ENCODE measurements at places on chromosomes 1 and 21. TPM values are rescaled to one million over a fixed set of nuclear protein-coding genes. Genes with fewer than 3 reads are reported as not detected.

DNA sequence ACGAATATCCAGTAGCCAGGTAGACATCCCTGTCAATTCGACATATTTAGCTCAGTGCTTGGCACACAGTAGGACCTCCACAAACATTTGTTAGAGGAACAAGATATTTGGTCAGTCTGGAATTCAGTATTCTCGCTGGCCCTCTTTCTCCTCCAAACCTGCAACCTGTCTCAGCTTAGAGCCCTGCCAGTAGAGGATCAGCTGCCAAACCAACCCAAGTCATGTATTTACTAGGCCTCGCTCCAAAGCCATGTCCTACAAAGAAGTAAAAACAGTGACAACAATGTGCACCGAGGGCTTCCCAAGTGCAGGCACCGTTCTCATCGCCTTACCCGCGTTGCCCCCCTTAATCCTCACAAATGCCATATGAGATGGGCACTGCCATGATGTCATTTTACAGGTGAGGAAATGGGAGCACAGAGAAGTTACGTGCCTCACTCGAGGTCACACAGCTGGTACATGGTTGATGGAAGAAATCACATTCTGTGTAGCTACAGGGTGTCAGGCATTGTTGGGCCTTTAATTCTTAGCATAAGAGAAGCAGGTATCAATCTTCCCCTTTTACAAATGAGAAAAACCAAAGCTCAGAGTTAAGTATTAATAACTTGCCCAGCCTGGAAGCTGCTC, 26.0 kb upstream of the CDCA8 start:
- no peak for DNase-seq

- no peak for DNase-seq
Measured at GRCh38 chr1:60622486-60622885, 459.9 kb upstream of the NFIA start.

MSH4 gene
- 0.01 TPM for polyA plus RNA-seq

SH2D5 gene
- 1.2 TPM for polyA plus RNA-seq

- DNase-seq = no peak
Measured at GRCh38 chr1:245276445-245276844, 121.7 kb downstream of the KIF26B start.

DNA sequence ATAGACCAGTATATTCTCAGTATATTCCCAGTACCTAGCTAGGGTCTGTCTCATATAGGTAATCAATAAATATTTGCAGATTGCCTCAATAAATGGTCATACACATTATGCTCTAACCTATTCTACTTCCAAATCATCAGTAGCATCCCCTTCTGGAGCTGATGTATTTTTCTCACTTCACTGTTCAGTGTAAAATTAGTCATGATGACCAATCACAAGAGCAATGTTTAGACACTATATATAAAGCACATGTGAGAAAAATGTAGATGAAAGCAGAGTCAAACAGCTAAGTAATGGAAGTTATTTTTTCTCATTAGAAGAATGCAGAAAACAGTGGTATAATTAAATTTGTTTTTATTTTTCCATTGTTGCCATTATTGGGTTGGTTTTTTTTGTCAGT, 34.7 kb downstream of the EPRS1 start:
- no peak for DNase-seq

ELOVL1 gene
- polyA plus RNA-seq = 77.4 TPM

DNA sequence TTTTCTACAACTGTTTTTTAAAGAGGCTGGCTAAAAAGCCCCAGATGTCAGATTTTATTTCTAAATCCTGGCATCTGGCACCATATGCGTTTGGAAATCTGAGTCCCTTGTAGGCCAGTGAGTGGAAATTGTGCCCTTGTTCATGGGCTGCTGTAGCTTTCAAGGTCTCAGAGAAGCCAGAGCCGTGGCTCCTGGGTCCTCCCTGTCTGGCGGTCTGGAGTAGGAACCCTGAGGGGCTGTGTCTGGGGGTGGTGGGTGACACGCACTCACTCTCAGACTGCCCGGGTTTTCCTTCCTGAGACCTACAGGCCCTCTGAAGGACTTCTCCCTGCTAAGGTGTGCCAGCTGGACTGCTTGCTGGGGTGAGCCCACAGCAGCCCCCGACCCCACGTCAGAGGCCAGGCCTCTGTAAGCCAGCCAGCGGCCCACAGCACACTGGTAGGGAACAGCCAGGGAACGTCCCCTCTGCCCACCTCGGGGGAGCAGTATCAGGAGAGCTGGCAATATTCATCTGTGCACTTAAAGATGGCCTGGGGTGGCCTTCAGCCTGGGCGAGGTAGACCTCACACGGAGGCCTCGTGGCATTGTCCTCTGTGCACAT, 151.5 kb downstream of the PEX14 start:
- DNase-seq = no peak

DNA sequence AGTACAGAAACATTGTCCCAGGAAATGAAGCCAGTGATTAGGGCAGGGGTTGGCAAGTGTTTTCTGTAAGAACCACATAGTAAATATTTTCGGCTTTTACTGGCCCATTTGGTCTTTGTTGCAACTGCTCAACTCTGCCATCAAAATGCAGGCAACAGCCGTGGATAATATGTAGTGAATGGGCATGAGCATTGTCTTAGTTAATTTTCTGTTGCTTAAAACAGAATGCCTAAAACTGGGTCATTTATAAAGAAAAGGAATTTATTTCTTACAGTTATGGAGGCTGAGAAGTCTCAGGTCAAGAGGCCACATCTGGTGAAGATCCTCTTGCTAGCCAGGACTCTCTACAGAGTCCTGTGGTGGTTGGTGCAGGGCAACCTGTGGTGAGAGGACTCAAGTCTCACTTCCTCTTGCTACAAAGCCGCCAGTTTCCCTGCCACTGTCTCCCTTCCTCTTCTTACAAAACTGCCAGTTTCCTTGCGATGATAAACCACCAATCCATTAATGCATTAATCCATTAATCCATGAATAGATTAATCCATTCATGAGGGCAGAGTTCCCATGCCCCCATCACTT, 166.4 kb downstream of the PSMG1 start:
- DNase-seq = no peak

GRCh38 chr1:11072216-11072917, 12.5 kb upstream of the SRM start:
- DNase-seq = no peak

TMPRSS3 gene
- 17.8 TPM for polyA plus RNA-seq

DNA sequence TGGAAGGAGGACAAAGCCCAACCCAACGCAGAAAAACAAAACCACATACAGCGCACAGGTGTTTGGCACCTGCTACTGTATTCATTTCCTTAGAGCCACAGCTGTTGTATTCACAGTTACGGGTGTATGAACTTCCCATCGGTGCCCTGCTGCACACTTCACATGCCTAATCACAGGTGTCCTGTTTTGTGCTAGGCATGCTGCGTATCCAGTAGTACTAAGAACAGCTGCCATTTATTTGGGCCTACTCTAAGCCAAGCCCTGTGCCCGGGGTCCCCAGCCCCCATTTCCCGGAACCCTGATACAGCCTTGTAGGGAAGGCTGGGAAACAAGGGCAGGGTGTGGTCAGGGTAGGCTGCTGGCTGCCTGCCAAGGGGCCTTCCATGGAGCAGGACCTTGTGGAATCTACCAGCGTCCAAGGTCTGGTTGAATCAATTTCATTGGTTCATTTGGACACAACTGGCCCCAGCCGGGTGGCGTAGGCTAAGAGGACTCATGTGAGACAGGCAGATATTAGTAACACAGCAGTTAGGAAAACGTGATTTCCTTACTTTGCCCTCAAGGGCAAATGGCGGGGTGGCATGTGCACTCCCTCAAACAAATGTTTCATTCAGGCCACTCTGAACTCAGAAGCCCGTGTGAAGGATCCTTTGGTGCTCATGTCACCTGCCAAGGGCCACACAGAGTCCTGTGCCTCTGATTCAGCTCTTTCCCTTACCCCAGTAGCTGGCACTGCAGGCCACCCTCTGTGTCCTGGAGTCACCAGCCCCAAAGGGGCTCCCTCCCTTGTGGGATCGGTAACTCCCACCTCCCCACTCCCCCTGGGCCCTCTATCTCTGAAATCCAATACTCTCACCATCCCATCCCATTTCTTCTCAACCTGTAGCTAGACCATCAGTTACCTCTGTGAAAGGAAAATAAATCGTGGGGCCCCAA, 986 bp upstream of the RNF186 start:
- DNase-seq = peak; percentile 77

GRCh38 chr1:207971331-207972219, 60.6 kb upstream of the CD34 start:
- no peak for DNase-seq

SPRR2F gene
- polyA plus RNA-seq = not detected

- no peak for DNase-seq
Measured at GRCh38 chr1:211339631-211340041, 13.0 kb downstream of the TRAF5 start.

GRCh38 chr1:3443807-3444206, 10.7 kb upstream of the ARHGEF16 start:
- DNase-seq = peak; percentile 31

DNA sequence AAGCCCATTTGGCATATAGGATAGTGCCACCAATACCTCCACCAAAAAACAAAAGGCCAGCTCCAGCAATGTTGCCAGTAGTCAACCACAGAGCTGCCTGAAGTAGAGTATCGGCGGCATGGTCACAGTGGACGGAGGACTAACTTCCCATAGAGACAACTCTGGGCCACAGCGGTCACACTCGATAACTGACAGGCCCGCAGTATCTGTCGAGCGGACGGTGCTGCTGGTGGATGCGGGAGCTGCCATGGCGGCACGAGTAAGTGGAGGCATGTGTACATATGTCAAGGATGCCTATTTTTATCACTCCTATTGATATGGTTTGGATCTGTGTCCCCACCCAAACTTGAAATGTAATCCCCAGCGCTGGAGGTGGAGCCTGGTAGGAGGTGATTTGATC, 4.1 kb downstream of the KRTAP12-1 start:
- no peak for DNase-seq

LCE3E gene
- polyA plus RNA-seq = not detected

DNA sequence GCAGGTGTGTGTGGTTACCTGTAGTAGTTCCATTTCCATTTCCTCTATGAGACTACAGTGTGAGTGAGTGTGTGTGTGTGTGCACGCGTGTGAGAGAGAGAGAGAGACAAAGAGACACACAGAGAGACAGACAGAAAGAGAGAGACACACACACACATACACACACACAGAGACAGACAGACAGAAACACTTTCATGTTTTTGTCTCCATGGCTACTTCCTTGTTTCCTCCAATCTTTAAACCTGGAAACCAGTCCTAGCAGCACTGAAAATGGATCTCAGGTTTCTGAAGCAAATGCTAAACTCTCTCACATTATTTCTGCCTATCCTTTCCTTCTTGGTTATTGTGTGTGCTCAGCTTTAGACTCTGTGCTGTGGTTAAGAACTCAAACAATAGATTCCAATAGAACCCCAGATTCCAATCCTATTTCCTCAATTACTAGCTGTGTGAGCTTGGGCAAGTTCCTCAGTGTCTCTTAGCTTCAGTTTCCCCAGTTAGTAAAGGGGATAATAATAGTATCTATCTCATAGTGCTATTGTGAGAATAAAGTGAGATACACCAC, 22.4 kb upstream of the ABCD3 start:
- DNase-seq = peak; percentile 28

DNA sequence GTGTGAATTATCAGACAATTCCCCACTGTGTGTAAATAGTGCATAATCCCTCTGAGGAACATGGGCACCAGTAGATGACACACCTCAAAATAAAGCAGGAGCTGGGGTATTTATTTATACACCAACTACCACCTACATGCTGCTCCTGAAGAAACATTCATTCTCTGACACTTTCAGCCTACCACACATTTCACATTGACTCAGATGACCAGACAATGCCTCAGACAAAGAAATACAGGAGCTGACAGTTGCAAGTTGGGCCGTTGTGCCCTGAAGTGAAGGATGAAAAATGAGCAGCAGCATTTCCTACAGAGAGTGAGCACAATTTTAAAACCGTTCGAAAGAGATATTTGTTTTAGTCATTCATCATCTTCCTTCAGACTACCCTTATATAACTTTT, 63.2 kb downstream of the RGS2 start:
- DNase-seq = no peak

GRCh38 chr1:72526926-72527325, 244.6 kb upstream of the NEGR1 start:
- no peak for DNase-seq

DNA sequence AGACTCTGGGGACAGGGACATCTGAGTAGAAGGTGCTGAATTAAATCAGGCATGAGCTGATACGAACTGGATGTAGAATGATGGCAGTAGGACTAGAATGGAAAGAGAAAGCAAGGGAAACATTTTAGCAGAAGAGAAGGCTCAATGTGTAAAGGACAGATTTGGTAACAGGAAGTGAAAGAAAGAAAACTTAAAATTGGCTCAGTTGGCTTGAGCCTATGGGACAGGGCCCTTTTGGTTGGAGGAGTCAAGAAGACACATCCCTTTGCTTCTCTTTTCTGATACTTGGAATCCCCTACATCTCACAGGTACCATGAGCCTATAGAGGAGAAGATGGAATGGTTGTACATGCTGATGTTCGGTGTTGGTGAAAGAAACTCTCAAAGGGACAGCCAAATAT, 300.6 kb upstream of the PLXNA2 start:
- DNase-seq = no peak

DNA sequence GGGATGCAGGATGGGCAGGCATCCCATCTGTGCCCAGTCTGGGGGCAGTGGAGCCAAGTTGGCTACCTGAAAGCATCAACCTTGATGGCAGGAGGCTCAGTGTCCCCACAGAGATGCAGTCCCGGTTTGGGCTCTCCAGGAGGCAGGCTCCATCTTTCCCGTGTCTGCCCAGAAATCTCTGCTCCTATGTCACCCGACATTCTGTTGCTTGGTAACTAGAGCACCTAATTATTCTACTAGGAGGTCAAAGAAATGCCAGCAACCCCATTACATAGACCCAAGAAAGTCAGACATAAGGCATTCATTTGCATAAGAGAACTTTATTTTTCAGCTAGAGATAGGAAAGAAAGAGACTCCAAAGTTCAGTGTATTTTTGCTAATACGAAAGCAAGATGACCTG, 100.3 kb upstream of the BACE2 start:
- no peak for DNase-seq

GRCh38 chr1:216310776-216311175, 112.5 kb downstream of the USH2A start:
- no peak for DNase-seq

- DNase-seq = no peak
Measured at GRCh38 chr1:4027008-4027407, 126.9 kb upstream of the C1orf174 start.

- no peak for DNase-seq
Measured at GRCh38 chr1:155531624-155532023, 31.0 kb downstream of the ASH1L start.

GRCh38 chr1:209823143-209824041, 4.4 kb upstream of the UTP25 start:
- DNase-seq = peak; percentile 38

- DNase-seq = no peak
Measured at GRCh38 chr1:205491794-205492193, 12.7 kb upstream of the CDK18 start.

GRCh38 chr1:17725084-17725719, 29.9 kb upstream of the ACTL8 start:
- DNase-seq = no peak

DNA sequence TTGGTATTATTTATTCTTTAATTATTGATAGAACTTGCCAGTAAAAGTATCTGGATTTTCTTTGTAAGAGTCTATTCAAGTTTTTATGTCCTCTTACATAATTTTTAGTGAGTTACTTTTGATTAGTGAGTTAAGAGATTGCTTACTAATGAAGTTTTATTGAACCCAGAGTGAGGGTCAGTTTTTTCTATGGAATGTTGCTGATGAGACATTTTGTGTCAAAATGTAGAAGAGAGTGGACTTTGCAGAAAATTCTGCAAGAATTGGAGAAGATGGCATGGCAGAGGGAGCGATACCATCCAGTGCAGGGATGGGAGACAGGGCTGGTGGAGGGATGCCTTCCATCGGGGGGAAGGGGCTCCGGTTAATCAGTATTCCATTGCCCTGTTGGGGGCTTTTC, 11.0 kb downstream of the MTARC2 start:
- no peak for DNase-seq
